Caco-2 (cell line): ENCODE measurements at places on chromosomes 7 and 10.
A peak's percentile ranks its signal among the peaks of the same experiment; 100 is the strongest.

DNA sequence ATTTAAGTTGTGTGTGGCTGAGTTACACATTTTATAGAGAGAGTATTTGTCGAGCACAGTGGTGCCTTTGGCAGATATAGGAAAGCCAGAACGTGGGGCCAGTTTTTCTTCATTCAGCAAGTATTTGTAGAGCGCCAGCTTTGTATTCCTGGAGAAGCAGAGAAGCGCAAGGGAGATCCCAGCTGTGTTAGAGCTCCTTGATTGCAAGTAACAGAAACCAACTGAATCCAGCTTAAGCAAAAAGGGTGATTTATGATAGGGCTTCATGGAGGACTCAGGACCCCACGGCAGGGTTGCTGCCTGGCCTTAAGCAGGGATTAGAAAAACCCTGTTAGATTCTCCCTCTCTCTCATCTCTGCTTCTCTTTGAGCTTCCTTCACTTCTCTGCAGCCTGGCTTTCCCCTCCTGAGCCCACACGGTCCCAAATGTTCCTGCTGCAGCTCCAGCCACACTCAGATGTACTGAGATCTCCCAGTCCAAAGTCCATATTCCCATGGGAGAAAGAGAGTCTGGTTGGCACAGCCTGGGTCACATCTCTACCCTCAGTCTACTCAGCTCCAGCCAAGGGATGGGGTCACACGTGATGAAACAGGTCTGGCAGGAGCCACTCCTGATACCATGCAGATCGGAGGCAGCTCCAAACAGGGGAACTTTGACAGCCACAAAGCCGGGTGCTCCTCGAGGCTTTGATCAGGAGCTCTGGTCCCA, 16.7 kb downstream of the UBTD1 start:
- no peak overlapping the region for H3K4me3 ChIP-seq
- H3K27me3 ChIP-seq, result no peaks in the 10 kb centered on the region
- H3K36me3 ChIP-seq, result no peaks in the 10 kb centered on the region
- DNase-seq, result no peak
- H3K4me1 ChIP-seq, result no peaks in the 10 kb centered on the region
- no peak overlapping the region for H3K27ac ChIP-seq

DNA sequence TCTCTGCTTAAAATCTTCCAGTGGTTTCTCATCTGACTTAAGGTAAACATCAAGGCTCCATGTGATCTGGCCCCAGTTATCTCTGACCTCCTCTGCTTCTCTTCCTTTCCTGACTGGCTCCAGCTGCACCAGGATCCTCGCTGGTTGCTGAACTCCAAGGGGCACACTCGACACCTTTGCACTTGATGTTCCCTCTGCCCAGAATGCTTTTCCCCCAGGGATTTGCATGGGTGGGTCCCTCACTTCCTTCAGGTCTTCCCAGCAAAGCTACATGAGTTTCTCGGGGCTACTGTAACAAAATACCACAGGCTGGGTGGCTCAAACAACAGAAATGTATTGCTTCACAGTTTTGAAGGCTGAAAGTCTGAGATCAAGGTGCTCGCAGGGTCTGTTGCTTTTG, 166.0 kb upstream of the CDCA7L start:
- DNase-seq, result no peak
- H3K4me3 ChIP-seq, result no peak overlapping the region
- no peaks in the 10 kb centered on the region for H3K27me3 ChIP-seq
- no peaks in the 10 kb centered on the region for H3K4me1 ChIP-seq

DNA sequence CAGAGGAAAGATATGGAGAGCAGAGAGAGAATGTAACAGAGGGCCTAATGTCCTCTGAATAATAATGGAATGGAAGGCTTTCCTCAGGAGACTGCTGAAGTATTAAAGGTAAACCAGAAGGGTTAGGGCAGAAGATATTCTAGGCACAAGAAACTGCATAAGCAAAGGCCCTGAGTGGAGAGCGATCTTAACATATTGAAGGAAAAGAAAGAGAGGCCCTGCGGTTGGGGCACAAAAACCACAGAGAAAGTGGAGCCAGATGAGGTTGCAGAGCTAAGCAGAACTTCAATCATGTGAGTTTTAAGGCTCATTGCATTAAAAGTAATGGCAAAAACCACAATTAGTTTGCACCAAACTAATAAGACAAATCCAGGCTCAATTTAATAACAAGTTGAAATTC, 115.8 kb upstream of the VSTM2A start:
- H3K27ac ChIP-seq, result no peak overlapping the region
- H3K27me3 ChIP-seq, result no peaks in the 10 kb centered on the region
- no peak for DNase-seq
- no peaks in the 10 kb centered on the region for H3K4me1 ChIP-seq

DNA sequence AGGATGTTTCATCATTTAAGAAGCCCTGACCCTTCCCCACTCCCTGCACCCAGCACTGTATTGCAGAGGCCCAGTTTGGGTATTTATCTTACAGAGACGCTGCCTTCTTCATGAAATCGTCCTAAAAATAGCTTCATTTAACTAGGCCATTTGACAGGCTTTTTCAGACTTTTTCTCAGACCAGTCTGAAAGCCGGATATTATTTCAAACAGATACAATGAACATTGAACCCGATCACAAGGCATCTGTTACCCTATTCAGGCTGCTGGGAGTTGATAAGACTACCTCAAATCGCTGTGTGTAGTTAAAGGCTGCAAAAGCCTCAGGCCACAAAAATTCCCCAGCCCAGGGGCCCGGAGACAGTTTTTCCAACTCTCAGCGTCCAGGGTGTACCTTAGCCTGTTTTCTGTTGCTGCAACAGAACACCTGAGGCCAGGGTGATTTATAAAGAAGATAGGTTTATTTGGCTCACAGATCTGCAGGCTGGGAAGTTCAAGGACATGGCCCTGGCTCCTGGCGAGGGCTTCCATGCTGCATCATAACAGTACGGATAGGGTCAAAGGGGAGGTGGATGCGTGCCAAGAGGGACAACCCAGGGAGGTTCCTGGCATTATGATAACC, 130.7 kb upstream of the SH2B2 start:
- peak overlapping the region; percentile 15 for H3K27ac ChIP-seq
- H3K4me1 ChIP-seq, result peaks cover 26% of the 10 kb centered on the region
- H3K4me3 ChIP-seq, result no peak overlapping the region
- DNase-seq, result no peak

- no peak overlapping the region for H3K27ac ChIP-seq
- no peak overlapping the region for H3K4me3 ChIP-seq
- no peaks in the 10 kb centered on the region; the same call in none of the 2 replicates for H3K36me3 ChIP-seq
These were observed 49.3 kb upstream of the NCAPG2 start for GRCh38 chr7:158753900-158754299.

- no peaks in the 10 kb centered on the region for H3K4me1 ChIP-seq
- H3K4me3 ChIP-seq, result no peak overlapping the region
- no peaks in the 10 kb centered on the region for H3K36me3 ChIP-seq
- no peaks in the 10 kb centered on the region for H3K27me3 ChIP-seq
These were observed 261.5 kb upstream of the NPSR1 start for GRCh38 chr7:34396437-34397064.

DNA sequence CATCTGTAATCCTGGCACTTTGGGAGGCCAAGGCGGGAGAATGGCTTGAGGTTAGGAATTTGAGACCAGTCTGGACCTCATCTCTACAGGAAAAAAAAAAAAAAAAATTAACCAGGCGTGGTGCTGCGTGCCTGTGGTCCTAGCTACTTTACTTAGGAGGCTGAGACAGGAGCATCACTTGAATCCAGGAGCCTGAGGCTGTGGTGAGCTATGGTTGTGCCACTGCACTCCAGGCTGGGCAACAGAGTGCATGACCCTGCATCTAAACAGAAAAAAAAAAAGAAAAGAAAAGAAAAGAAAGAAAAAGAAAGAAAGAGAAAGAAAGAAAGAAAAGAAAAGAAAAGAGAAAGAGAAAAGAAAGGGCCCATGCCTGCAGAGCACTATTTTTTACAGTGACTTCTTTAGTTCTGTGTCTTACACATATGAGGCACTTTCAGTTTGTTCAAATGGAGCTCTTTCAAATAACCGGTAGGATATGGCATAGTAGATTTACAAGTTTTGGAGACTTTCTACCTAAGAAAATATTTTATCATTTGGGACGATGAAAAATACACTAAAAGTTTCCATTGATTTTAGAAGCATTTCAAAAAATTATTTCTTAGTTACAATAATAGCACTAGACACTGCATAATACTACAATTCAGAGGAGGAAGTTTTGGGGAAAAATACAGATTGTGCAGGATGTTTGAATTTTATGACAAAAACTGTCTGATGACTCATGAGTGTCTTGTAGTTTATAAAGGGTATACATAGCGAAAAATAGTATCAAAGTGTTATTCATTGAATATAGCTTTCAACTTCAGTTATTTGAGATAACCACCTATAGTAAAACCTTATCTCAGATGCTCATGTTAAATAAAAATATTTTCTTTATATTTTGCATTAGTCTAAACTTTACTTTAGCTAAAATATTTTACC, 75.9 kb downstream of the MDFIC start:
- no peak for DNase-seq
- H3K36me3 ChIP-seq, result no peaks in the 10 kb centered on the region
- no peak overlapping the region for H3K27ac ChIP-seq
- no peak overlapping the region for H3K4me3 ChIP-seq
- no peaks in the 10 kb centered on the region for H3K27me3 ChIP-seq

- H3K4me3 ChIP-seq, result no peak overlapping the region
- peaks cover 2% of the 10 kb centered on the region; the same call in 1 of the 2 replicates for H3K36me3 ChIP-seq
- no peaks in the 10 kb centered on the region for H3K4me1 ChIP-seq
- H3K27ac ChIP-seq, result no peak overlapping the region
- no peak for DNase-seq
These were observed 34.4 kb downstream of the RCC1L start for GRCh38 chr7:75039166-75039565.
